ENCODE measurements at places on chromosomes 7 and 10.

DNA sequence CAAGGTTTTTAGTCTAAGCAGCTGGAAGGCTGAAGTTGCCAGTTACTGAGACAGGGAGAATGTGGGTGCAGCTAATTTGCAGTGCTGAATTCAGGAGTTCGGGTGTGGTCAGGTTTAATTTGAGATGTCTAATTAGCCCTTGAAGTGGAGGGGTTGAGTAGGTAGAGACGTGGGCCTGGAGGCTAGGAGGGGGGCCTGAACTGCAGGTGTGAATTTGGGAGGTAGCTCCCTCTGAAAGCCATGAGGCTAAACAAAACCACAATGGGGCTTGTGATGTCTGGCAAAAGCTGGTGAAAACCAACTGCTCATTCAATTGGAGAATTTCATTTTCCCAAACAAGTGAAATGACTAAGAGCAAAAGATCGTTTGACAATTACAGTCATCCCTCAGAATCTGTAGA lies 246.0 kb upstream of the NFE2L3 start:
- no peak for DNase-seq

DNA sequence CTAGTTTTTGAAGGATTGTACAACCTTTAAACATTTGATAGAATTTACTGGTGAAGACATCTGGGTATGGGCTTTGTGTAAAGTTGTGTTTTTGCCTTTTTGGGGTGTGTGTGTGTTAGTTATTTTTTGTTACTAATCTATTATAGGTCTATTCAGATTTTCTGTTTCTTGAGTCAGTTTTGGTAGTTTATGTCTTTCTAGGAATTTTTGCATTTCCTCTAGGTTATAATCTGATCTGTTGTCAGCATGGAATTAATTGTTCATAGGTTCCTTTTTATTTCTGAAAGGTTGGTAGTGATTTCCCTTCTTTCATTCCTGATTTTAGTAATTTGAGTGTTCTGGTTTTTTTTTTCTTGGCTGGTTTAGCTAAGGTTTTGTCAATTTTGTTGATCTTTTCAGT lies 17.7 kb downstream of the SEPTIN7 start:
- no peak for DNase-seq

DNA sequence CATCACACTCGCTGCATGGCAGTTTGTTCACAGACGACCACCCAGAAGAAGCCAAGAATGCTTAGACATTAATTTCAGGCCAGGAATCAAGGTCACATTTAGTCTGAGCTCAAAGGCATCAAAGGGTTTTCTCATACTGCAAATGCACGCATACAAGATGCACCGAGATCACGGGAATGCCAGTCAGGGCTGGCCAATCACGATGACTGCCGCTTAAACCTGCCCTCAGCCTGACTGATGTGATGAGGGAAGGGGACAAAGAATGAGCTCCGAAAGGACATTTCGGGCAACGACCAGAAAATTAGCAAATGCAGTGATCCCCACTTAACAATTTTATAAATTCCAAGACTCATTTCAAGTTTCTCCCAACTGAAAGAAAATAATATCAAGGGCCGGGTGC lies 20.2 kb downstream of the CTBP2 start:
- no peak for DNase-seq

- no peak for DNase-seq
Observed at GRCh38 chr10:123398180-123398591, 244.0 kb downstream of the BUB3 start.

- DNase-seq = no peak
Observed at GRCh38 chr10:5961405-5962100, 15.8 kb downstream of the IL15RA start.

- no peak for DNase-seq
Observed at GRCh38 chr10:126402721-126403695, 14.7 kb upstream of the ADAM12 start.

DNA sequence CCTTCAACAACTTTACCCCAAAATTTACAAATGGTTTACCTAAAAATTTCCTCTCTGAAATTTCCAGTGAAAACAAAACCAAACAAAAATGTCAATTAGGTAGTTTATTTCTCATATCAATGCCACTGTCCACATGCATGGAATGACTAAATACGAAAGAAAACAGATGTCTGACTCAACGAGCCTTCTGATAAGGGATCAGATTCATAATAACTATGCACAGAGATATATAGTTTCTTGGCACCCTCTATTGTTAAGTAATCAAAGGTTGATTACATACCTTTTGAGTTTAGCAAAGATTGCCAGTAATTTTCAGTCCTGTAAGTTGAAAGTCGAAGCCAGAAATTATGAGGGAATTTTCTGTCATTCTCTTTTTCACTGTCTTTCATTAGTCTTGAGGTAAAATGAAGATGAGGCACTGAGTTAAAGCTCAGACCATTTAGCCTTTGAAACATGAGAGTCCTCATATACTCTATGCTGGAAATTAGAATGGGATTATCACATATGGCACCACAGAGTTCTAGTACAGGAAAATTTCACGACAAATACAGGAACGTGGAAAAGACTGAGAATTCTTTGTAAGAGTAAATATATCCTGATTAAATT lies 519.1 kb upstream of the ANKRD30A start:
- DNase-seq = no peak

DNA sequence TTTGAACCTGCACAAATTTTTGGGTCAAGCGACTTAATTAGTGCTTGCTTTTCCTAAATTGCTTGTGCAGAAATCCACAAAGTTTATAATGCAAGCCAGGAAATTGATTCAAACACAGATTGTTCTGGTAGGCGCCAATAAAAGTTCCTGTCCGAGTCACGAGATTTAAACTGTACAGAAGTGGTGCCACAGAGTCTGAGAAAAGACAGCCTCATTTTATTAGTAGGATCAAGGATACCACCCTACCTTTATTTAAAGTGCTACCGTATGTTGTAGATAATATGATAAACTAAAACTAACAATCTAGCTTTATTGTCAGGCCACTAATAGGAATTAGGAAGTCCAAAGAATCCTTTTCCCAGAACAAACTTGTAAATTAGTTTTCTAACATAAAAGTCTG lies 696.7 kb downstream of the TNS3 start:
- no peak for DNase-seq

- no peak for DNase-seq
Observed at GRCh38 chr10:60021361-60021760, 115.0 kb upstream of the CCDC6 start.

DNA sequence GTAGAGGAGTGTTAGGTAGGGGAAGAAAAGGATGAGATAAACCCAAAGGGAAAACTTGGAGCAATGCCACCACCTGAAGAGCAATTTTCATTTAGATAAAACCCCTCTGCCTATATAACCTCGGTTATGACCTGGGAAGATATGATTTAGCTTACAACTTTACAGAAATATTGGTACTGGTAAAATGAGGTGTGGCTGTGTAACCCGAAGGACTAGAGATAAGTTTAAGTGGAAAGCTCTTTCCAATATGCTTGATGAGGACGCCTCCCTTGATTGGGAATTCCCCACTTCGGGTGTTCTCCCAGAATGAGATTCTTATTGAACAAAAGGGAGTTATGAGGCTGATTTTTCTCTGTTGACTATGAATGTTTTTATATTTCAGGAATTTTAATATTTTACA lies 109.5 kb upstream of the CDK6 start:
- no peak for DNase-seq

DNA sequence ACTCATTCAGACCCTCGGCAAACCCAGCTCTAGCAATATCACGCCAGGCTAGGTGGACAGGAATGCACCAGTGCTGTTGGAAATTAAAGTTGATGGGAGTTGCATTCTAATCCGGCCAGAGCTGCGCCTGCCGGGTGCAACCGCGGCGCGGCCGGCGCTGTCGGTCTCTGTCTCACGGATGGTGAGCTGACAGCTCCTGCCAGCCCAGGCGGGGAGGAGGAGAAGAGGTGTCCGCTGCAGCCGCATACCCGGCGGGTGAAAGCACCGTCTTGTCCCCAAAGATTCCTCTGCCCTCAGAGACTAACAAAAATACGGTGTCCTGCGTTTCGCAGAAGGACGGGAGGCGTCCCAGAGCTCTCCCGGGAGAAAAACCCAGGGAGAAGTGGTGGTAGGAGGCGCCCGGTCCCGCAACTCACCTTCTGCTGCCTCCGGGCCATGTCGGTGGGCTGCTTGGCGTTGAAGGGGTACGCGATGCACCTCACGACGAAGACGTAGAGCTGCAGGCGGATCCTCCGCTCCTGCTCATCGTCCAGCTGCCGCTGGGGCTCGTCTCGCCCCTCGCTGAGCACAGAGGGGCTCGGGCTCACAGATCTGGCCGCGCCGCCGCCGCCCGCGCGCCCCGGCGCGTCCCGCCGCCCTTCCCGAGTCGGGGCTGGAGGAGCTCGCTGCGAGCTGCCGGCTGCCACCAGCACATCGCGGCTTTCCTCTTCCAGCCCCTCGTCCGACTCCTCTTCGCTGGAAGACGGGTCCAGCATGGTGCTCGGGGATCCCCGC lies 490 bp downstream of the CADPS2 start:
- no peak for DNase-seq

GRCh38 chr7:98151884-98152283 lies 45.2 kb downstream of the LMTK2 start:
- DNase-seq = no peak

DNA sequence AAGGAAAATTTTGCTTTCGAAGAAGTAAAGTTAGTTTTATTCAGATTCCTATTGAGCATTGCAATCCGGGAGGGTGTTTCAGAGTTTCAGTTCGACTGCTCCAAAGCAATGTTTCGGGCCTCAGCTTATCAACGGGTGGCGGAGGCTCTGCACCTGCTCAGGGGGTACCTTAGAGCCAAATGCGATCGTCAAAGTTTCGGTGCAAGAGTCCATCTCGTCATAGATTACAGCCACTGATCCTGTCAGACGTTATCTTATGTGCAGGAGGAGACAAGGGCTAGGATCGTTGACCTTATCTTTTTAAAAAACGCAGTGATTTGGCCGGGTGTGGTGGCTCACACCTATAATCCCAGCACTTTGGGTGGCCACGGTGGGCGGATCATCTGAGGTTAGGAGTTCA lies 3.8 kb upstream of the COX19 start:
- no peak for DNase-seq

GRCh38 chr10:94066411-94066810 lies 72.7 kb downstream of the PLCE1 start:
- no peak for DNase-seq

GRCh38 chr10:5659702-5660528 lies 6.5 kb downstream of the ASB13 start:
- DNase-seq = no peak

GRCh38 chr7:144137501-144137900 lies 14.5 kb downstream of the OR2A14 start:
- no peak for DNase-seq

- no peak for DNase-seq
Observed at GRCh38 chr10:69495666-69496065, 44.4 kb downstream of the TSPAN15 start.

DNA sequence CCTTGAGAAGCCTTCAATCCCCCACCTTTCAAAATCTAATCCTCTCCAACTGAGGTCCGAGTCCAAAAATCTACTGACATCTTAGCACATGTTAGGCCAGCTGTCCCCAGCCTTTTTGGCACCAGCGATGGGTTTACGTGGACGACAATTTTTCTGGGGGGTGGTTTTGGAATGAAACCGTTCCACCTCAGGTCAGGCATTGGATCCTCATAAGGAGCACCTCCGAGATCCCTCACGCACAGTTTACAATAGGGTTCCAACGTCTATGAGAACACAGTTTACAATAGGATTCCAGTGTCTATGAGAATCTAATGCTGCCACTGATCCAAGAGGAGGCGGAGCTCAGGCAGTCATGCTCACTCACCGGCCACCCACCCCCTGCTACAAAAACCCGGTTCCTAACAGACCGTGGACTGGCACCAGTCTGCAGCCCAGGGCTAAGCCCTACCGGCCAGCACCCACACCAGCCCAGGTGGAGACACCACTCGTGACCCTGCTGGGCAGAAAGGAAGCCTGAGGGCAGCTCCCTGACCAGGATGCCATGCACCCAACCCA lies 107.6 kb downstream of the DIP2C start:
- no peak for DNase-seq

DNA sequence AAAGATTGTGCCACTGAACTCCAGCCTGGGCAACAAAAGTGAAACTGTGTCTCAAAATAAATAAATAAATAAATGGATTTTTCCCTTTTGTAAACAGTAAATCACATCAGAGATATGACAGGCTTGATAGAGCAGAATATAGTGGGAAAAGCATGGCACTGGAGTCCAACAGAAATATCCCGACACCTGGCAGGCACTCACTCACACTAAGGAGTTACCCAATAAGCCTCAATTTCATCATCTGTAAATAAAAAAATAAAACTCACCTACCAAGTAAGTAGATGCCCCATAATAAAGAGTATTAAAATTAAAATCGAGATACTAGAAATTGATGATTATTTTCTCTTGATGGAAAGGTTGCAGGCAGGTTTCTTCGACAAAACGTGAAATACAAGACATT lies 1.7 kb downstream of the ATE1 start:
- DNase-seq = no peak

DNA sequence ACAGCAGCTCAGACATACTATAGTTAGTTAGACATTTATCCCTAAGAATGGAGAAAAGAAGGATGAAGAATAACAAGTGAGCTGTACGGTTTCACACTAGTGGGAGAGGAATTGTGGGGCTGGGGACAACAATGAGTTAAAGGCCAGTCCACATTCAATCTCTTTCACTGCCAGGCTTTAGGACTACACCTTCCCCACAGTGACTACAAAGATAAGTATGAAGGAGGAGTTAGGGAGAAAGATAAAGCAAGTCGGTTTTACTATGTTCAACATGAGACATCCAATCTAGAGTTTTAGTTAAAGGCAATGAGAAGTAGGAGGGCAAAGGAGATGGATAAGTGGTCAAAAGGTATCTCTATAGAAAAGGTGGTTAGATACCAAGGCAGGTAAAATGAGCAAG lies 16.3 kb downstream of the ARHGAP12 start:
- no peak for DNase-seq

- no peak for DNase-seq
Observed at GRCh38 chr7:120703585-120704240, 154.2 kb downstream of the TSPAN12 start.

GRCh38 chr10:126956712-126957108 lies 51.5 kb downstream of the DOCK1 start:
- DNase-seq = no peak

GRCh38 chr7:45625714-45626440 lies 51.7 kb downstream of the ADCY1 start:
- no peak for DNase-seq

- DNase-seq = no peak
Observed at GRCh38 chr7:6575281-6576023, 1.8 kb upstream of the ZDHHC4 start.

- DNase-seq = no peak
Observed at GRCh38 chr10:122097935-122098334, 109.0 kb downstream of the TACC2 start.

DNA sequence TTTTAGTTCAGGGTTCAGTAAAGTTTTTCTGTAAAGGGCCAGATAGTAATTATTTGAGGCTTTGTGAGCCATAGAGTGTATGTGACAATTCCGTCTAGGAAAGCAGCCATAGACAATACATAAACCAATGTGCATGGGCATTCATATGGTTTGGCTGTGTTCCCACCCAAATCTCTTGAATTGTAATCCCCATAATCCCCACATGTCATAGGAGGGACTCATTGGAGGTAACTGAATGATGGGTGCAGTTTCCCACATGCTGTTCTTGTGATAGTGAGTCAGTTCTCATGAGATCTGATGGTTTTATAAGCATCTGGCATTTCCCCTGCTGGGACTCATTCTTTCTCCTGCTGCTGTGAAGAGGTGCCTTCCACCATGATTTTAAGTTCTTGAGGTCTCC lies 29.9 kb downstream of the SEC61G start:
- no peak for DNase-seq

Data from stimulated activated CD8-positive, alpha-beta memory T cell treated with anti-CD3 and anti-CD28 coated beads, Interleukin-4, amount 100 ng/mL, for 4 hours (primary cell).